GM23248 (cell line): ENCODE measurements at places on chromosomes 5 and 9. TPM values are rescaled to one million over a fixed set of nuclear protein-coding genes. Genes with fewer than 3 reads are reported as not detected.
A peak's percentile ranks its signal among the peaks of the same experiment; 100 is the strongest.

GRCh38 chr5:107522456-107522855 lies 148.3 kb downstream of the EFNA5 start:
- H3K27ac ChIP-seq, result no peak overlapping the region
- H3K4me1 ChIP-seq, result no peaks in the 10 kb centered on the region
- no peak overlapping the region for H3K4me3 ChIP-seq
- no peaks in the 10 kb centered on the region for H3K36me3 ChIP-seq

DNA sequence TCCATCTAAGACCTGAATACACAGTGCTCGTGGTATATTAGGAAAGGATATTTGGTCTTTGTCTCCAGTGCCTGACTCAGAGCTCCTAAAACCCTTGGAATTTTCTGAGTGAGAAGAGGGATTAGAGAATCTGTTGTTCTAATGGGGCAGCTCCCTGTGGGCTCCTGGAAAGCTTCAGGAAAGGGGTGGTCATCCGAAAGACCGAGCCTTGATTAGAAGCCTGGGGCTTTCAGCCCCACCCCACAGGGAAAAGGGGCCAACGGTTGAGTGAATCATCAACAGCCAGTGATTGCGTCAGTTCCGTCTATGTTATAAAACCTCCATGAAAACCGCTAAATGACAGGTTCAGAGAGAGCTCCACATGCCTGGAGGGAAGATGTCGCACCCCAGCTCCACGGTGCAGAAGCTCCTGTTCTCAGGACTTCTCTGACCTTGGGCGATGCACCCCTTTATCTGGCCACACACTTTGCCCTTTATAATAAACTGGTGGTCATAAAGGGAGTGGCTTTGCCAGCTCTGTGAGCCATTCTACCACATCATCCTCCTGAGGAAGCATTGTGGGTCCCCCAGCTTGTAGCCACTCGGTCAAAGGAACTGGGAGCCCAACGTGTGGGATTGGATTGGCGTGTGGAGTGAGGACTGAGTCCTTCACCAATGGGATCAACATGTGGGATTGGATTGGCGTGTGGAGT lies 71.0 kb upstream of the ICE1 start:
- no peaks in the 10 kb centered on the region for H3K36me3 ChIP-seq
- peaks cover 9% of the 10 kb centered on the region; the same call in 1 of the 2 replicates for H3K27me3 ChIP-seq
- no peak overlapping the region for H3K4me3 ChIP-seq
- no peak for DNase-seq

DNA sequence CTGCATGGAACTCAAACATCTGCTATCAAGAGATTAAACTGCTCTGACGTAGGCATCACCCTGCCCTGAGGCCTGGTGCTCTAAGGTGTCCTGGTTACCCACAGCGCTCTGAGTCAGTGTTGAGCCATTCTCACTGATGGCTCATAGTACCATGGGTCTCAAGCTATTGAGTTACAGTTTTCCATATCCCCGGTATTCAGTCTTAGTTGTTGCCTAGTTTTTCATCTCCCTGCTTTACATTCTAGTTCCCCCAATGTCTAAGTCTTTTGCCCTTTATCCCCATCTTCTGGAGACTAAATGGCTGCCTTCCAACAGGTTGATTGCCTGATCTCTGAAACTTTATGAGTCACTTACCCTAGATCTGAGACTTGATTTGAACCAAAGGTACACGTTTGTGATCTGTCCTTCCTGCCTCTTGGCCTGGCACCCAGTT lies 161.2 kb upstream of the PTGER4 start:
- no peaks in the 10 kb centered on the region for H3K36me3 ChIP-seq
- H3K4me3 ChIP-seq, result no peak overlapping the region
- H3K4me1 ChIP-seq, result no peaks in the 10 kb centered on the region
- H3K27me3 ChIP-seq, result no peaks in the 10 kb centered on the region

- H3K4me3 ChIP-seq, result no peak overlapping the region
- H3K4me1 ChIP-seq, result 0 out of 2 replicates have a peak, but pooled peaks cover 3% of the 10 kb centered on the region
- H3K27ac ChIP-seq, result no peak overlapping the region
- H3K36me3 ChIP-seq, result no peaks in the 10 kb centered on the region
- peak; percentile 84 for DNase-seq
Measured at GRCh38 chr5:128782446-128782845, 182.8 kb upstream of the SLC27A6 start.

- no peak overlapping the region for H3K4me3 ChIP-seq
- H3K27ac ChIP-seq, result no peak overlapping the region
- peaks cover 5% of the 10 kb centered on the region; the same call in 1 of the 2 replicates for H3K27me3 ChIP-seq
- no peaks in the 10 kb centered on the region for H3K36me3 ChIP-seq
- no peaks in the 10 kb centered on the region for H3K4me1 ChIP-seq
Measured at GRCh38 chr5:149294872-149295829, 23.5 kb downstream of the AFAP1L1 start.

- no peaks in the 10 kb centered on the region for H3K36me3 ChIP-seq
- H3K4me3 ChIP-seq, result no peak overlapping the region
- no peaks in the 10 kb centered on the region for H3K27me3 ChIP-seq
- H3K27ac ChIP-seq, result no peak overlapping the region
Measured at GRCh38 chr9:27176971-27177370, 67.9 kb downstream of the TEK start.

GRCh38 chr9:79026316-79026715 lies 545.4 kb upstream of the TLE4 start:
- no peak overlapping the region for H3K4me3 ChIP-seq
- peaks cover 36% of the 10 kb centered on the region for H3K4me1 ChIP-seq
- H3K27me3 ChIP-seq, result no peaks in the 10 kb centered on the region
- no peaks in the 10 kb centered on the region for H3K36me3 ChIP-seq
- DNase-seq, result peak; percentile 13
- H3K27ac ChIP-seq, result no peak overlapping the region

- H3K4me1 ChIP-seq, result peaks cover 14% of the 10 kb centered on the region
- H3K36me3 ChIP-seq, result no peaks in the 10 kb centered on the region
- no peaks in the 10 kb centered on the region for H3K27me3 ChIP-seq
- DNase-seq, result no peak
Measured at GRCh38 chr9:18233311-18233710, 240.6 kb upstream of the ADAMTSL1 start.

DNA sequence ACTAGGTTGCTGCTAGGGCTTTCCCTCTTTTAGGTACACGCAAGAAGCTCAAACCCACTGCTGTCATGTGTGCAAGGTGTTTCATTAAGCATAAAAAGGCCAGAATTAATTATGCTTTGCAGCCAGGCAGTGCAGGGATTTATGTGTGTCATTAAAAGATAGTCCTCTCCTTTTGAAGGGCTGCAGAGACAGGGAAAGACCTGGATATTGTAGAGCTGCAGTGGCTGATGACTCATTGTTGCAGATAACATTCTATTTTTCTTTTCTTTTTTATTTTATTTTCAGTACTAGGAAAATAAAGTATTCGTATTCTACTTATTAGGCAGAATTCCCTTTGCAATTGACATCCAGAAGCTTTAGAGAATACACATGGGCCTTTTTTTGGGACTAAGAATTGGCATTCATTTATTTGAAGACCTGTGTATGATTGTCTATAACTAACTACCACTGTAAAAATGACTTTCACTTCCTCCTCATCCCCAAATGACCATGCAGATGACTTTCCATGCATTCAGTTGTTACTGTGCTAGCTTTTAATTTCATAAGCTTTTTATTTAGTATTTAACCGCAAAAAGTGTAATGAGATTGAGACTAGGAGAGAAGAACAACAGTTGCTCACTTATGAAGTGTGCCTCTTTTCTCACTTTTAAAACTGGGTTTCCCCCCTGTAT lies 113.0 kb downstream of the PAM start:
- no peak overlapping the region for H3K27ac ChIP-seq
- H3K4me1 ChIP-seq, result peaks cover 35% of the 10 kb centered on the region
- no peaks in the 10 kb centered on the region for H3K27me3 ChIP-seq
- H3K4me3 ChIP-seq, result peak overlapping the region; percentile 76
- peak; percentile 64 for DNase-seq

DNA sequence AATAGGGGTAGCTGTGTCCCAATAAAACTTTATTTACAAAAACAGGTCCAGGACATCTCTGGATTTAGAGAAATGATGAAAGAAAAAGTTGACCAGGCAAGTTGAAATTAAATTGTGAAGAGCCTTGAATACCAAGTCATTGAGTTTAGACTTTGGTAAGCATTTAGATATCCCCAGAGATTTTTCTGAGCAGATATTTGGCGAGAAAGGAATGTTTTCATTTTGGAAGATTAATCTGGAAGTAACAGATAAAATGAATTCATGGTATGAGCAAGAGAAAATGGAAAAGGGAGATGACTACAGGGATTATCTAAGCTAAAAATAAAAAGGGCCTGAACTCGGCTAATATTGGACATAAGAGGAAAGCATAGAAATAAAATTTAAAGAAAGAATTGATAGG lies 157.6 kb downstream of the ACTL7B start:
- H3K27ac ChIP-seq, result no peak overlapping the region
- no peak overlapping the region for H3K4me3 ChIP-seq
- no peaks in the 10 kb centered on the region; the same call in 1 of the 2 replicates for H3K27me3 ChIP-seq
- DNase-seq, result no peak
- H3K4me1 ChIP-seq, result no peaks in the 10 kb centered on the region
- H3K36me3 ChIP-seq, result no peaks in the 10 kb centered on the region

GRCh38 chr9:130426883-130427282 lies 17.9 kb upstream of the ASS1 start:
- H3K4me1 ChIP-seq, result peaks cover 12% of the 10 kb centered on the region
- no peak overlapping the region for H3K27ac ChIP-seq
- no peak overlapping the region for H3K4me3 ChIP-seq
- no peaks in the 10 kb centered on the region for H3K36me3 ChIP-seq
- DNase-seq, result peak; percentile 94

GRCh38 chr9:107698779-107699178 lies 209.2 kb upstream of the KLF4 start:
- no peak for DNase-seq
- no peaks in the 10 kb centered on the region for H3K27me3 ChIP-seq
- H3K4me1 ChIP-seq, result no peaks in the 10 kb centered on the region; the same call in 1 of the 2 replicates
- no peak overlapping the region for H3K27ac ChIP-seq

- no peaks in the 10 kb centered on the region for H3K4me1 ChIP-seq
- H3K27me3 ChIP-seq, result peaks cover 28% of the 10 kb centered on the region
Measured at GRCh38 chr9:132754236-132754635, 84.0 kb downstream of the GTF3C4 start.

- no peaks in the 10 kb centered on the region for H3K4me1 ChIP-seq
- H3K27ac ChIP-seq, result no peak overlapping the region
- H3K4me3 ChIP-seq, result no peak overlapping the region
- no peak for DNase-seq
Measured at GRCh38 chr5:135934939-135935338, 19.8 kb downstream of the LECT2 start.

DNA sequence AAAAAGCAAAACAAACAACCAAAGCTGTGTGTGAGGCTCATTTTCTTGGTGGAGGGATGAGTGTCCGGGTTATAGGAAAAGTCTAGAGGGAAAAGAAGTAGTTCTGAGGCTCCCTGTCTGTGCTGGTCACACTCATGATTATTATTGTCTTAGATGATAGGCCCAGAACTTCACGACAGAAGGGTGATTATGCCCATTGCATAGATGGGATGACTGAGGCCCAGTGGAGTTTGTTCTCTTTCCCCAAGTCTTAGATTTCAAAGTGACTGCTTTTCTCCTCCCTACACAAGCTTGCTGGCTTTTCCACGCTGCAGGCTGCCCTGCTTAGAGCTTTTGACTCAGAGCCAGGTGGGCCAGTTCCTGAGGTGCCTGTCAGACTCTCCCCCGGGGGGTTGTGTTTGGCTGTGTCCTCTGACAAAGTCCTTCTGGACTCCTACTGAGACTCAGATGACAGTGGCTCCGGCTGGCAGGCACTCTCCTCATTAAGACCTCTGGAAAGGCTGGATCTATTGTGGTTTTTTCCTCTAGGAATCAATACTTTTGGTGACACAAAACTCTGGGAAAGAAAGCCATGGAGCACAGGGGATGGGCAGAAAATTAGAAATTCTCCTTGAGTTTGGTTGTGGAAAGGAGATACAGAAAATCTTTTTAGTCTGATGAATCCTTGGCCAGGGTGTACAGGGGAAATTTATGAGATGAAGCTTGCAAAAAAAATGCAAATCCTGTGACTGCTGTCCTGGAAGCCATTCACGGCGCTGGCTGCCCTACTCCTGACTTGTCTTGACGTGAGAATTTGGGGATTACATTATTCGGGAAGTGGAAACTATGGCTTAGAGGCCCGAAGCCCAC lies 120.9 kb downstream of the NSG2 start:
- no peak overlapping the region for H3K27ac ChIP-seq
- no peak overlapping the region for H3K4me3 ChIP-seq
- H3K27me3 ChIP-seq, result no peaks in the 10 kb centered on the region
- no peaks in the 10 kb centered on the region for H3K36me3 ChIP-seq
- no peak for DNase-seq

GRCh38 chr5:76196886-76197489 lies 113.8 kb downstream of the SV2C start:
- H3K4me3 ChIP-seq, result no peak overlapping the region
- no peaks in the 10 kb centered on the region for H3K27me3 ChIP-seq
- no peaks in the 10 kb centered on the region for H3K36me3 ChIP-seq
- DNase-seq, result no peak
- H3K27ac ChIP-seq, result no peak overlapping the region

- DNase-seq, result no peak
- peaks cover 24% of the 10 kb centered on the region for H3K4me1 ChIP-seq
- no peak overlapping the region for H3K4me3 ChIP-seq
- H3K27me3 ChIP-seq, result no peaks in the 10 kb centered on the region
- H3K36me3 ChIP-seq, result no peaks in the 10 kb centered on the region
- H3K27ac ChIP-seq, result no peak overlapping the region
Measured at GRCh38 chr9:19181561-19181960, 48.9 kb upstream of the DENND4C start.

- no peak overlapping the region for H3K4me3 ChIP-seq
- no peaks in the 10 kb centered on the region for H3K4me1 ChIP-seq
- DNase-seq, result no peak
- no peaks in the 10 kb centered on the region for H3K36me3 ChIP-seq
- H3K27me3 ChIP-seq, result no peaks in the 10 kb centered on the region
- no peak overlapping the region for H3K27ac ChIP-seq
Measured at GRCh38 chr9:7668541-7668940, 131.0 kb downstream of the DMAC1 start.

CA9 gene
- total RNA-seq, result 3.4 and 4.3 TPM in 2 replicates

CCNH gene
- 37.7 and 69.7 TPM in 2 replicates for total RNA-seq

COL15A1 gene
- 16.8 and 17.8 TPM in 2 replicates for total RNA-seq

SPATA31D4 gene
- total RNA-seq, result not detected in 2 replicates

CCL19 gene
- not detected in 2 replicates for total RNA-seq

FAM200C gene
- total RNA-seq, result 2.8 and 7.1 TPM in 2 replicates

ASPN gene
- 5.7 and 6.3 TPM in 2 replicates for total RNA-seq

GAS1 gene
- 29.7 and 36.0 TPM in 2 replicates for total RNA-seq

TUT7 gene
- 16.5 and 24.4 TPM in 2 replicates for total RNA-seq
